GM03348 (cell line): ENCODE measurements at places on chromosomes 7 and 10.

DNA sequence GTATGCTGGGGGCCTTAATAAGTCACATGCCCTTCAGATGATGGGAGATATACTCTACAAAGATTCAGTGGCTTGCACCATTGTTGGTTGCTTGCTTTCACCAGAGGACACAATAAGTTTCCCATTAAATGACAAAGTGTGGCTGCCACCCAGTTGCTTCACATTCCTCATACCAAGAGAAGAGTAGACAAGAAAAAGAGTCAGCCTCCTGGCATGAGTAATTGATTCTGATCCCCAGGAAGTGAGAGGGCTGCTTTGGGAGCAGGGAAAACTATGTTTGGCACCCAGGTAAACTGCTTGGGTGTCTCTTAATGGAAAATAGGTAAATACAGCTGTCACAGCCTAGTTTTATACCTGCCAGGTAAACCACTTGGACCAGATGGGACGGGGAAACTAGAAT is 66.7 kb upstream of the IL6 start:
- no peak for DNase-seq

DNA sequence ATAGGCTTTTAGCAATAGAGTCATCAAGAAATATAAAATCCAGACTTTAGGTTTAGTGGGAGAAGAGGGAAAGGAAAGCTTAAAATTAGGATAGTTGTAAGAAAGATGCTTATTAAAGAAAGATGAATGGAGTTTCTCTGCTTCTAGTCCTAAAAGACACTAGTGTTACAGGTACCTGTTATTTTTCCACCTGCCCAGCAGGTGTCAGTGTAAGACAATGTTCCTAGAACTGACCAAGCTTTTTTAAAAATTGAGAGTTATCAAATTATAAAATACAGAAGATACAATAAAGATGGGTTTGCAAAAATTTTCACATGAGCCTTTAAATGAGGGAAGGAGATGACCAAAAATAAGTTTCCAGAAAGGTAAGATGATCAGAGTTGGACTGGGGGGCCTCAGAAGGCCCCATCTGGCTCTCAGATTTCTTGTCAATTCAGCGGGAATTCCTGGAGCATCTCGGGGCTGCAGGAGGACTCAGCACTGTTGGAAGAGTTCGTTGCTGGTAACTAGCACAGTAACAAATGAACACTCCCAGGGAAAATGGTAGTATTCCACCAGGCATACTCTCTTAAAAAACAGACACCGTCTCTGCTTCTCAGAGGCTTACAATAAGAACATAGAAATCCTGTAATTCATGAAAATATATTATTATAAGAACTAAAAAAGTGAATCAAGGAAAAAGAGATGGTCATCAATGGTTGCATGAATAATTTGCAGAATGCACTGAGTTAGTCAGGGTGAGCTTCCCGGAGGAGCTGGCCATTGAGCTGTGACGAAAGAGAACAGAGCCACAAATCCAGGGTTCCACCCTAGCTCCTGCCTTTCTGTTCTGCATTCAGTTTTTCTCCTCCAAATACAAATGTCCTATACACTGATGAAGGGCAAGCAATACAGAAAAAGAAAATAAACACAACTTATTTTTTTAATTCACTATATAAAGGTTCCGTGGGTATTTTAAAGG is 71.8 kb upstream of the PIK3CG start:
- peak; percentile 25 for DNase-seq

DNA sequence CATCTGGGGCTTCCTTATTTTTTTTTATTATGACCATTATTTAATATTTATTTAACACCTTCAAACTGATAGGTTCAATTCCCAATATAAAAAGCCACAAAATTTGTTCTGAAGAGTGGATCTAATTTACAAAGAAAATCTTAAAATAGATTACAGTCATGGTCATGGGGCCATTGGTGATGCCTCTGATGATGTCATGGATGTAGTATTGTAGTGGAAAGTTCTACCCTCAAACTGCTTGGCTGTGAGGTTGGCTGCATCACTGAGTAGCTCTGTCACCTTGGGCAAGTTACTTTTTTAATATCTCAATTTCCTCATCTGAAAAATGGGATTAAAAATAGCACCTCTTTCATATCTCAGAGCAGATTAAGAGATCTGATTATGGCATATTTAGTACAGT is 128.5 kb downstream of the DKK1 start:
- DNase-seq: no peak

DNA sequence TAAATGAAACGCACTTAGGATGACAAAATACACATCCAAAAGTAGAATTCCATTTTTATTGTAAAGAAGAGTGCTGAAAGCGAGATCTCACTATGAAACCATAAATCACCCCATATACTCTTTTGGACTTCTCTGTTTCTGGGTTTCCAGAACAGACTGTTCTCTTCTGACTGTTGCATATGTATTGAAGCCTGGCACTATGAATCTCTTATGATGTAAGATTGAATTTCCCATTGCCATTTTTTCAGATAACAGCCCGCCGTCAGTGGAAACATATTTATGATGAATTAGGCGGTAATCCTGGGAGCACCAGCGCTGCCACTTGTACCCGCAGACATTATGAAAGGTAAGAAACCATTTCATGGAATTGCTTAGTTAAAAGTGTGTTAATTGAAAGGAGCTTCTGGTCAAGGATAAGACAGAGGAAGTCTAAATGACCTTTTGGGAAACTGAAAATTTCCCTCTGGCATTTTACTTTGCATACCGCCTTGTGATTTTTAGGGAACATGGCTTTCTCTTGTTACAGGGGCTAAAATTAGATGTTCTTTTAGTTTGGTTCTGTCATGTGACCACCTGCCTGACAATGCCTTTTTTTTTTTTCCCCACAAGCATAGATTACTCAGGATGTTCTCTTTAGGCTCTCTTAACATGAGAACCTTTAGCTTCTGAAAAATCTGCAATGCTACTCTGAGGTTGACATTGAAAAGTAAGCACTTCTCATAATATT is 168.1 kb downstream of the ARID5B start:
- no peak for DNase-seq

DNA sequence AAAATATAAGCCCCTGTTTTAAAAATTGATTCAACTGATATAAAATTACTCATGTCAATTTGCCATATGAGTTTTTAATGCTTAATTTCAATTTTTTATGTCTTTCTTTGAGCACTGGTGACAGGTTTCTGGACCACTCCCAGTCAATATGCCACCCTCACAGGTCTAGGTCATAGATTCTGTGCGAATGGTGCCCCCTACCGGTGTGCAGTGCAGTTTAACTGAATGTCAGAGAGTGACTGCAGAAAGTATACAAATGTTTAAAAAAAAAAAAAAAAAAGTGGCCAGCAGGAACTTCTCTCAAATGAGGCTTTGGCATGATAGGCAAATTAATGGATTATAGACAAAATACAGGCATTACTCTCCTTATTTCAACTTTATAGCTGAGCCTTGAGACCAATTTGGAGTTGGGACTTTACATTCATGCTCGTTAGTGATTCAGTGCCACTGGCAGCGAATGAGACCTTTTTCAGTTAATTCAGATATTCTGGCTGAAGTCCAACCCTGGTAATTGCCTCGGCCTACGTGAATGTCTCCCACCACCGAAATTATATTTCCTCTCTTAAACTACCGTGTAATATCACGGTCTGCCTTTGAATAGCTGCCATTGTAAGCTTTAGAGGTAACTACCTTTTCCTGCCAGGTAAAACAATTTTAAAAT is 427.6 kb downstream of the PHTF2 start:
- peak; percentile 13 for DNase-seq

- DNase-seq: no peak
Measured at GRCh38 chr7:157436076-157436475, 99.3 kb downstream of the DNAJB6 start.

DNA sequence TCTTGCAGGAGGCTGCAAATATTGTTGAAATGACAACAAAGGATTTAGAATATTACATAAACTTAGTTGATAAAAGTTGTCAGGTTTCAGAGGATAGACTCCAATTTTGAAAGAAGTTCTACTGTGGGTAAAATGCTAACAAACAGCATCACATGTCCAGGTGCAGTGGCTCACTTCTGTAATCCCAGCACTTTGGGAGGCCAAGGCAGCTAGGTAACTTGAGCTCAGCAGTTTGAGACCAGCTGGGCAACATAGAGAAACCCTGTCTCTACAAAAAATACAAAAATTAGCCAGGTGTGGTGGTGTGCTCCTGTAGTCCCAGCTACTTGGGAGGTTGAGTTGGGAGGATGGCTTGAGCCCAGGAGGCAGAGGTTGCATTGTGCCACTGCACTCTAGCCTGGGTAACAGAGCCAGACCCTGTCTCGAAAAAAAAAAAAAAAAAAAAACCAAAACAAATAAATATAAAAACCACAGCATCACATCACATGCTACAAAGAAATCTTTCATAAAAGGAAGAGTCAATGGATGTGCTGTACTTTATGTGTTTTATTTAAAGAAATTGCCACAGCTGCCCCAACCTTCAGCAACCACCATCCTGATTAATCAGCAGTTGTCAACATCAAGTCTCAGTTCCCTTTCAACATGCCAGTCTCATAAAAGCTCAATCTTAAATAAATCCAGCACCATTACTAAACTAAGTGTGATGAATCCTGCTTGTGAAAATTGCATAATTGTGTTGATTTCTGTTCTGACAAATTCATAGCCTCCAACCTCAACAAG is 83.2 kb upstream of the MBL2 start:
- DNase-seq: no peak

- no peak for DNase-seq
Measured at GRCh38 chr7:30180718-30181117, 45.9 kb downstream of the MTURN start.

GRCh38 chr7:17631061-17631460 is 309.2 kb downstream of the SNX13 start:
- no peak for DNase-seq

DNA sequence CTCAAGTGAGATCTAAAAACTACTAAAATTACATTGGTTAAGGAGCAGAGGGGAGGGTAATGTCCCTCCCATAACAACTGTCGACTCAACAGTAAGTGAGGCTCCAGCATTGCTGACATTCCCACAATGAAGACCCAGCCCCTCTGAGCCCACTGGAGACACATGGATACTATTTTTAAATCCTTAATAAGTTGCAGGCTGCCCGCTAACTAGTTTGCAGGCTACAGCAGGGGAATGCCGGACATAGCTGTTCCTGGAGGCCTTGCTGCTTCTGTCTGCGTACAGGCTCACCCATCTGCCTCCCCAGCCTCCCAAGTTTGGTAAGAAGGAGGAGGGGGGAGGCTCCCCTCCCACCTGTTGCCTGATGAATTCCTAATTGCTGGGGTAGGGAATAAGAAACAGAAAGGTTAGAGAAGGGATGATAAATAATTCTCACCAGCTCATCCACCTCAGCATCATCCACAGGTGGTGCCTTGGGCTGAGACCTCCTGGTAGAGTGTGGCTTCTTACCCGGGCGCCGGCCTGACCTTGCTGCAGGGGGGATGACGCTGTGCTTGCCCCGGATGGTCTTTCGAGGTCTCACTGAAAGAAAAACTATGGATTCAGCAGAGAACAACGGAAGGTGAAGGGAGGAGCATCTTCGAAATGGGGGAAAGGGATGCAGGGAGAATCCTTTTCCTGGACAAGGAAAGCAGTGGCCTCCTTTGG is 10.1 kb downstream of the FZD9 start:
- no peak for DNase-seq

- DNase-seq: peak; percentile 77
Measured at GRCh38 chr7:103447073-103447960, 1.3 kb upstream of the SLC26A5 start.

DNA sequence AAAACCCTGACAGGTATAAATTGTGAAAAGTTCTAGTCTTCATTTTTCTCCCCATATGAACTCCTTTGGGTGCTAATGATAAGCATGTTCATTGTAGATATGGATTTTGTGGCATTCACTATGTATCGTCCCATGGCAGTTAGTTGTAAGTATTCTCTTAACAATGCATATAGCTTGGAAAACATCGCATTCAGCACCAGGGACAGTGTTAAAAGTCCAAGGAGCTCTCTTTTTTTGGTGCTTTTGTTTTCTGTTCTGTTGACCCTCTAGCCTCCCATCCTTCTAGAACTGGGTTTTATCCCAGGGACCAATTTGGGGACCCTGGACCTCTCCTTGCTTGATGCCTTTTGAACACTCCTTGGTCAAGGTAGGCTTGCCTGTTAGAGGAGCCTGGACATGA is 37.7 kb downstream of the INSYN2A start:
- DNase-seq: no peak

- DNase-seq: no peak
Measured at GRCh38 chr10:58554316-58554715, 41.6 kb downstream of the BICC1 start.

- DNase-seq: no peak
Measured at GRCh38 chr10:86752311-86752710, 4.1 kb upstream of the BMPR1A start.

- DNase-seq: no peak
Measured at GRCh38 chr10:103467406-103467805, 8.7 kb upstream of the CALHM1 start.

DNA sequence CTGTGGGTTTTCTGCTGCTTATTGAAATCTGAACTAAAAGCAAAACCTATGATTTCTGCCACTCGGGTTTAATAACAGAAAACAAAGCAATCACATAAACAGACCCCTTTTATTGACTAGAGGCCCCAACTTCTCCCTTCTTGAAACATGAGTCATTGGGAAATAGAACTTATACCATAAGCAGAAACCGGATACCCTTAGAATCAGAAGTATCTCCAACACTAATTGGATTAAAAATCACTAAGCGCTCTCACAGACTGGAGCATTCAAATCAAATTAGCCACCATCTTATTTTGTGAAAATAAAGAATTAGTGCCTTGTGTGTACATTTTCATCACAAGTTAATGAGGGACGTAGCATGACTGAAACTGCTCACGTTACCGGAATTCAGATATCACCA is 206.9 kb downstream of the WDR11 start:
- no peak for DNase-seq

DNA sequence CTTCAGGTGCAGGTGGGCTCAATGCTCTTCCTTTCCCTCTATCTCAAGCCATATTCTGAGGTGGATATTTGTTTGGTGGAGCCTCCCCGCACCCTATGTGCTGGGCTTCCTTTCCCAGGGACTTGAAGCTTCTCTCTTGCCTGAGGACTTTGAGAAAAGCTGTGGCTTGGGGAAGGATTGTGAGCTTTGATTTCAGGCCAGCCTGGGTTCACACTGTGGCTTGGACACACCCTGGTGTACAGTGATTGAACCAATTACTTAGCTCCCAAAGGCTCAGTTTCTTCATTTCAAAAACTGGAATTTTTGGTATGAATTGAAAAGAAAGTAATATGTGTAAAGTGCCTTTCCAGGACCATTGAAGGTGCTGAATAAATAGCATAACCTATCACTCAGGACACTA is 224.5 kb upstream of the GLI3 start:
- peak; percentile 19 for DNase-seq
